Non-pigmented ciliary epithelial cell (primary cell): ENCODE measurements at places on chromosomes 7 and 10.

GRCh38 chr7:28362812-28363211 lies 49.5 kb upstream of the CREB5 start:
- DNase-seq = no peak

DNA sequence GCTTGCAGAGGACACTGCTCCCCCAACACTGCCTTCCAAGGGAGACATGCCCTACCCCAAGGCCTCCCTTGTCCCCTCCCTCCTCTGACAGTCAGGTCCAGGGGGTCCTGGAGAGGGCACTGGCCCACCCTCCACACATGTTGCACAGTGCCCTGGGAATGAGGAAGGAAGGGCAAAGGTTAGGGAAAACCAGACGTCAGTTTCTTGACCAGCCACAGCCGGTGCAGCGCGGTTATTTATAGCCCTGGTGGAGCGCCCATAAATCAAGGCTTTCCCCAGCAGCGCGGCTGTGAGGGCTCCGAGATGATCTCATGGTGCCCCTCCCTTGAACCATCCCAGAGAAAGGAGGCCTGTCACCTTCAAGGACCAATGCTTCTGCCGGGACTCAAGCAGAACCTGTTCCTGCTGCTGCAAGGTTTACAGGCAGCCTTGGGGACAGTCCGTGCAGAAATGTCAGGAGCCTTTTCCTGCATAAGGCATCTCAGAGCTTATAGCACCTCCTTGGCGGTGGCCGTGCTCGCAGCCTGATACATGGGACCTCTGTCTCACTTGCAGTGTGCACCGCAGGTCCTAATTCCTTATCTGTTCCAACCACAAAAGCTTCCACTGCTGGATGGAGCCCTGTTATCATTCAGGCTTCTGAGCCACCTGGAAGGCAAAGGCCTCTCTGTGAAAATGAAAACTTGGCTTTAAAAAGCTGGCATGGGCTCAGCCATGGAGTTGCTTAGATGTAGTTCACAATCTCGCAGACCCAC lies 127.3 kb downstream of the LHPP start:
- no peak for DNase-seq

- no peak for DNase-seq
Measured at GRCh38 chr10:125128397-125129075, 31.8 kb downstream of the CTBP2 start.

- peak; percentile 81 for DNase-seq
Measured at GRCh38 chr7:135745703-135746312, 2.8 kb downstream of the FAM180A start.

GRCh38 chr7:86785641-86786040 lies 141.9 kb downstream of the GRM3 start:
- DNase-seq = no peak

GRCh38 chr7:47792521-47793121 lies 155.6 kb downstream of the PKD1L1 start:
- no peak for DNase-seq

GRCh38 chr10:102997998-102998397 lies 79.9 kb downstream of the CNNM2 start:
- no peak for DNase-seq

GRCh38 chr7:150852371-150852905 lies at the start of gene AOC1:
TSS of gene AOC1 (plus strand) at chr7:150852517. CDS start at chr7:150856471, 3,954 bp downstream.
- DNase-seq = no peak

DNA sequence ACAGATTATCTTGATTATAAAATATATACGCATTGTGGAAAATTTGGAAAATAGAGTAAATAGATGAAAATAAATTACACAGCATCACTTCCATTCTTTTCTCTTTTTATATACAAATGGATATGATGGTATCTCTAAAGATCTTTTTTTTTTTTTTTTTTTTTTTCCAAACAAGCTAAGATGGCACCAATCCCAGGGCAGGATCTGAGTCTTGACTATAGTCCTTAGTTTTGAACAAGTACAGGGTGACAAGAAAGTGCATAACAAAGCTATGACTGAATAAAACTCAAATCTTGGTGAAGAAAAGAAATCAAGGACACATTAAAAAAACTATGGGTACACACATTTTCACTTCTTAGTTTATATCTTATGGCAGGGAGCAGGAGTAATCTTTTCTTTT lies 42.6 kb upstream of the FAM133B start:
- no peak for DNase-seq

- DNase-seq = peak; percentile 30
Measured at GRCh38 chr7:155644178-155644970, at the start of gene RBM33. TSS of gene RBM33 (plus strand) at chr7:155644661. CDS start at chr7:155644877, 216 bp downstream.

DNA sequence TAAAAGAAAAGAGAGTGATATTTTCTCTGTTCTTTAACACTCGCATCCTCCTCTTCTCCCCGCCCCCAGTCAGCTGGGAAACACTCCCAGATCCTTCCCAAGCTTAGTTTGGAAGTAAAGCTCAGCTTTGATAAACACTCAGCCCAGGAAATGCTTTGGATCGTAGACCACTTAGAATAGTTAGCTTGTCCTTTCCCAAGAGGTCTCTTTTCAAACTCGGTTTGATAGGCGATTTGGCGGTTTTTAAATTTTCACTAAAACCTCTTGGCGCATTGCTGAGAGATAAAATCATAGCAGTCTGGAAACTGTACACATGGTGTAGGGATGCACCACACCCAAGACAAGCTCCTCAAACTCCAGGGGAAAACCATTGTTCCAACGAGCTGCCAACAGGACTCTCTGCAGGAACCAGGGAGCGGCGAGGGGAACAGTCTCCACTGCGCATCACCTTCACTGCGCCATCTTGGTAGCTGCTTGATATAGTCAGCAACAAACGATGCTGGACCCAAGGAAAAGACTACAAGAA lies 22.3 kb downstream of the SMURF1 start:
- DNase-seq = no peak

GRCh38 chr10:132036153-132036886 lies 29.4 kb upstream of the JAKMIP3 start:
- no peak for DNase-seq

DNA sequence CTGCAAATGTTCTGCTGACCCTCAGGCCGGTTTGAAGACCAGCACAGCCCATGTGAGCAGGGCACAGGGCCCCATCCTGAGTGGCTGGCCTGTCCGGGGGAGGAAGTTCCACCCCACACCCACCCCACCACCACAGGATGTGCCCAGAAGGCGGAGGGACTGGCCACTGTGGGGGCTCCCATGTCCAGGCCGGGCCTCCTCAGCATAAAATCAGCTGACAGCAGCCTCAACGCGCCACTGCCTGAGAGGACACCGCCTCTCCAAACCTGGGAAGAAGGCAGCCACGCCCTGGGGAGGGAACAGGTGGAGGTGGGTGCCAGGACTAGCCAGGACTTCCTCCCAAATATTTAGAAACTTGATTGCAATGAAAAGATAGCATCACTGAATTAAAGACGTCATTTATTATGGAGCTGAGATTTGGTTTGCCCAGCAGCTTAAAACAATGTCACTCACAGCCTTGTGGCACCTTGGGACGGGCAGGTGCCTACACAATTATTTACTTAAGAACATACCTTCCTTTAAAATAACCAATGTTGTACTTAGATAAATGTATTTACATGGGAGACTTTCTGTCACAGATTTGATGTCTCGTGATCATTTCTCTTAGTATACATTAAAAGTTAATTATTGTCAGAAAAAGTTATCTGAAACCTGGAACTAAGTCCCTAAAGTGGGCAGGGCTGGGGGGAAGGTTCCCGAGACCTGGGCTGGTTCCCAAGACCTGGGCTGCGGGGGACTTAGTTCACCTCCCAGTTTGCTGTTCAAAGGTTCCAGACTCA lies 27.3 kb upstream of the FAM20C start:
- DNase-seq = no peak

GRCh38 chr7:148800677-148801076 lies 83.4 kb downstream of the EZH2 start:
- DNase-seq = no peak

DNA sequence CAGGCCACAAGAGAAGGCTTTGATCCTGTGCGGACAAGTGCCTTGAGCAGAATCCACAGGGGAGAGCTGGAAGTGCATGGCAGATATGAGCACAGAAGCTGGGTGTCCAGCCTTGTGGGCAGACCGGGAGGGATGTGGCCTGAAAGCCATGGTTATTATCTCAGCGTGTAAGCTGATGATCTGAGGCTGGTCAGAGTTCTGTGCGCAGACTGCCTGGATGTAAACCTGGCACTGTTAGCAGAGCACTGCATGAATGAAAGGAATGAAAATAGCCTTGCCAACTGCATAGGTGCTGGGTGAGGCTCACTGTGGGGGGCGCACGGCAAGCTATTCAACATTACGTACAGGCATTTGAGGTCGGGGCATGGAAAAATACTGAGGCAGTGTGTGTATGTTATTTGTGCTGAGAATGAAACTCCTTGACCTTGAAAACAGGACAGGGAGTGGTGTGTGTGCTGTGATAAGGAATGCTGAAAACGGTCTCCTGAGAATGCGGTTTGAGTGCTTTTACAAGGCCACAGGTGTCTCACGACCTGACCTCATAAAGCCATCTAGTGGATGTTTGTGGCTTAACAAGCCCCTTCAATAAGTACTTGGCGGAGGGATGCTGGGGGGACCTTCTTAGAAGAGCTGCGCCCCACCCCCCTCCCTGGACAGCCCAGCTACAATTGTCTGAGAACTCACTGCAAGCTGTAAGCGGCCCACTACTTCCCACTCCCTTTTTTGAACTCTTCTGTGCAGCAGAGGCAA lies 18.7 kb downstream of the AKR1C1 start:
- DNase-seq = peak; percentile 1

DNA sequence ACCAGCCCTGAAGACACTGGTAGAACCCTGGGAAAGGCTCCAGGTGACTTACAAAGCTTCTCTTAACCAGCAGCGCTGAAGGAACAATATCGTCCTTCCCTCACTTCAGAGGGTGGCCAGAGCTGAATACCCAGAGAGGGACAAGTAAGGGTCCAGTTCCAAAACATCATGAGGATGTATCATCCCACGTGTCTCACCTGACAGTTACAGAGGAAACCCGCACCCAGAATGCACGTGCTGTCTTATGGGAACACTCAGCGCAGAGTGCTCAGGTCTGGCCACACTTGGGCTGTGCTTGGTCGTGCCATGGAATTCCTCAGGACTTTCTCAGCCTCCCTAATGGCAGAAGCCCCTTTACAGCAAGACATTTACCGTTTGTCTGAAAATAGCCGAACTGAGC lies 46.9 kb upstream of the BTBD16 start:
- no peak for DNase-seq

GRCh38 chr10:33064706-33065105 lies 106.7 kb upstream of the ITGB1 start:
- no peak for DNase-seq

GRCh38 chr10:93299606-93300287 lies 182.4 kb downstream of the MYOF start:
- DNase-seq = no peak

GRCh38 chr10:99843310-99843709 lies 60.9 kb downstream of the ABCC2 start:
- no peak for DNase-seq

DNA sequence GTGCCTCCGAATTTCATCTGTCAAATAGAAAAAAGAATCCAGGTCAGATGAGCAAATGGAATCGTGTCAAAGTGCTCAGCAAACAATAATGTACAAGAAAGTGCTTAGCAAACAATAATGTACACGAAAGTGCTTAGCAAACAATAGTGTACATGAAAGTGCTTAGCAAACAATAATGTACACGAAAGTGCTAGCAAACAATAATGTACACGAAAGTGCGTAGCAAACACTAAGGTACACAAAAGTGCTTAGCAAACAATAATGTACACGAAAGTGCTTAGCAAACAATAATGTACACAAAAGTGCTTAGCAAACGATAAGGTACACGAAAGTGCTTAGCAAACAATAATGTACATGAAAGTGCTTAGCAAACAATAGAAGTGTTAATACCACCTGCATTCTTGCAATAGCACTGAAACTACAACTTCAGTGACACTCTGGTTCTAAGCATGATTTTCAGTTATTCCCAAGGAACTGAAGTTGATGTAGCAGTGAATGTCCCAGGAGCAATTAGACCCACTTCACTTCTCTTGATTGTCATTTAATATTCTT lies 33.4 kb upstream of the MYL10 start:
- DNase-seq = no peak

GRCh38 chr10:102410429-102411073 lies 8.0 kb downstream of the PSD start:
- no peak for DNase-seq

DNA sequence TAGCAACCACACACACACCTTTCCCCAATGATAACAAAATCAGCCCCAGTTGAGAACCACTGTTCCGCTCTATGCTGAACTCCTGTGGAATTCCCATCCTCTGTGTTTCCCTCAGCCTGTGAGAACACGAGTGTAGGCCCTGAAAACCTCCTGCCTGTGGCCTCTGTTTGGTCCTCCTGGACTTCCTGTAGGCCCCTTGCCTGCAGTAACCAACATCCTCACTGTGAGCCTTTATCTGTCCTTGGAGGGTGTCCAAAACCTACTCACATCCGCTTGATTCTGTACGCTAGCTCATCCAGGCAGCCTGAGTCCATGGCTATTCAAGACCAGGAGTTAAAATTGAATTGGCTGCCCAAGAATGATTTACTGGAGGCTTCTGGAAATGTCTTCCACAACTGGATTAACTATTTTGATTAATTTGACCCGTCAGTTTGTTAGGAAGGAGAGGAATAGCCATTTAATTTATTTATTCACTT lies 149.8 kb downstream of the AKR1D1 start:
- DNase-seq = peak; percentile 35

DNA sequence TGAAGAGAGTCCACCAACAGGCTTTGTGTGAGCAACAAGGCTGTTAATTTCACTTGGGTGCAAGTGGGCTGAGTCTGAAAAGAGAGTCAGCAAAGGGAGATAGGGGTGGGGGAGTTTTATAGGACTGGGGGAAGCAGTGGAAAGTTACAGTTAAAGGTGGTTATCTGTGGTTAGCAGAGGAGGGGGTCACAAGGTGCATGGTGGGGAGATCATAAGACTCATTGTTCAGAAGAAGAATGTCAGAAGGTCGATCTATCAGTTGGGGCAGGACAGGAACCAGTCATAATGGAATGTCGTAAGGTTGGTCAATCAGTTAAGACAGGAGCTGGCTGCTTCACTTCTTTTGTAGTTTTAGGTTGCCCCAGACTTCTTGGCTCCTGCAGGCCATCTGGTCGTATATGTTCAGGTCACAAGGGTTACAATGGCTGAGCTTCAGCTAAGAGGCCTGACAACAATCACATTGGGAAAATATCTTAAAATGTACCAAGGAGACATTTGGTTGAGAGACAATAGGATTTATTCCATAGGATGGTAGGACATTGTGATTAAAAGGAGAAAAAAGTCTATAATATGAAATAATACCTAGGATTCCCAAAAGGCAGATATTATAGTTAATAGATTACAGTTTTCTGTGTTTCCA lies 356.4 kb downstream of the ANKRD7 start:
- DNase-seq = no peak

DNA sequence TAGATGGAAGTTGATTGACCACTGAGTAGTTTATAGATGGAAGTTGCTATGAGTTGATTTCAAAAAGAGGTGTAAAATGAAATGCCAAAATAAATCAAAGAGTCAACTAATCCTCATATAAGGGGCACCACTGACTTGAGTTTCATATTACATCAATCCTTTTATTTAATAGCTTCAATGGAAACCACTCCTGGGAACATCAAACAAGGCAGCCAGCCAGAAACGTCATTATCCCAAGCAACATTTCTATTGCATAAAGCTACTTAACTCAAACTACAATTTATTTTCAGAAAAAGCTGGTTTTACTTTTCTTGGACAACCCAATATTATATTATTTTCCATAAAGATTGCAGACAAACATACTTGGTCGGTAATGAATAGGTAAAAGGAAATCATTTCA lies 162.1 kb downstream of the TSPAN12 start:
- no peak for DNase-seq

- DNase-seq = no peak
Measured at GRCh38 chr7:74417419-74417971, 36.2 kb upstream of the GTF2IRD1 start.

GRCh38 chr10:48601789-48602188 lies 3.1 kb downstream of the ARHGAP22 start:
- no peak for DNase-seq
